ENCODE measurements at places on chromosomes 7 and 10.

GRCh38 chr7:135328053-135328452 is 94.4 kb downstream of the STRA8 start:
- no peak for DNase-seq

DNA sequence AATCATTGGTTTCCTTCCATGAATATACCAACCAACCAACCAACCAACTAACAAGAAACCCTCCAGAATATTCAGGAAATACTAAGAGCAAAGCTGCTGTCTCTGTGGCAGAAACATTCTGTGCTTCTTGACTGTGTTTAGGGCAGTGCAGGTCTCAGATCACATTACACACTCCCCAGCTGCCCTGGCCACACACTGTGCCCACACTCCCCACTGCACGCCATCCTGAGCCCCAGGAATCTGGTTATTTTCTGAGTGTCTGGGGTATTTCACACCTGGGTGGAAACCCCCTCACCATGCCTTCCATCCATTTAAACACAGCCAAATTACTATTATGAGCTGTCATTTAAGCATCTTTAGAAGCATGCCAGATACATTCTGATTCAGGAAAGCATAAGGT is 183.7 kb upstream of the ANK3 start:
- peak; percentile 56 for DNase-seq

GRCh38 chr10:34160595-34160994 is 654.5 kb downstream of the PARD3 start:
- DNase-seq, result no peak

- no peak for DNase-seq
Measured at GRCh38 chr7:40099837-40100236, 34.6 kb downstream of the MPLKIP start.

DNA sequence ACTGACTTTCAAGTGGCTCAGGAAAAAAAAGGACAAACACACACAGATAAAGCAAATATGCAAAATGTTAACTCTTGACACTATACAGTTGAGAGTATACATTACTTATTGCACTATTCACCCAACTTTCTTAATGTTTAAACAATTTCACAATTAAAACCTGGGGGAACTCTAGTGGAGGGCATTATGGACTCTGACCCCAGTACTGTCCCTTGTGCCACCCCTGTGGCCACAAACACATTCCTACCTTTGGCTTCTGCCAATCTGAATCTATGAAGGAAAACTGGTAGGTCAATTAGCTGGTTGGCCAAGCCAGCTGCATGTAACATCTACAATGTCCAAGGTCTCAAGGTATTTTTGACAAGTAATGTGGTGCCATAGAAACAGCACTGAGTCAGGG is 7.5 kb upstream of the FGFR2 start:
- no peak for DNase-seq

DNA sequence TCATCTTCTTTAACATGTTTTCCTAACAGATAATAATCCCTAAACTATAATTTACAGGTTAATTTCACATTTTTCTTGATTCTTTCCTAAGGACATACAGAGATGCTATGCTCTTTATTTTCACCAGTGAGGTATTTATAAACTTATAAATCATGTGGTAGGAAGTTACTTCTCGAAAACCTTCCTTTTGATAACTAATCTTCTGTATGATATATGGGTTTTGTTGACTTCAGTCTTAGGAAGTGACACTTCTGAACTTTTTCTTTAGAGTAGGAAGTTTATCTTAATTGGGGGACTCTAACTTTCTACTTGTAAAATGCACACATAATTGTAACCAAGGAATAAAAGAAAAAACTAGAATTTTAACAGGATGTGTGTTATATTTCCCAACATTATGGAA is 9.8 kb upstream of the PNPLA8 start:
- DNase-seq, result no peak

DNA sequence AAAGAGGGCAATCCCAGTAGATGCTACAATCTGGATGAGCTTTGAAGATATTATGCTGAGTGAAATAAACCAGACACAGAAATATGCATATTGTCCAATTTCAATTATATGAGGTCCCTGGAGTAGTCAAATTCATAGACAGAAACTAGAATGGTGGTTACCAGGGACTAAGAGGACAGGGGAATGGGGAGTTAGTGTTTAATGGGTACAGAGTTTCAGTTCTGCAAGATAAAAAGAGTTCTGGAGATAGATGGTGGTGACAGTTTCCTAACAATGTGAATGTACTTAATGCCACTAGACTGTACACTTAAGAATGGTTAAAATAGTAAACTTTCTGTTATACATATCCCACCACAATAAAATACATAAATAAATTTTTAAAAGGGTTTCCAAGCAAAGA is 236.6 kb downstream of the ELMO1 start:
- DNase-seq, result no peak

DNA sequence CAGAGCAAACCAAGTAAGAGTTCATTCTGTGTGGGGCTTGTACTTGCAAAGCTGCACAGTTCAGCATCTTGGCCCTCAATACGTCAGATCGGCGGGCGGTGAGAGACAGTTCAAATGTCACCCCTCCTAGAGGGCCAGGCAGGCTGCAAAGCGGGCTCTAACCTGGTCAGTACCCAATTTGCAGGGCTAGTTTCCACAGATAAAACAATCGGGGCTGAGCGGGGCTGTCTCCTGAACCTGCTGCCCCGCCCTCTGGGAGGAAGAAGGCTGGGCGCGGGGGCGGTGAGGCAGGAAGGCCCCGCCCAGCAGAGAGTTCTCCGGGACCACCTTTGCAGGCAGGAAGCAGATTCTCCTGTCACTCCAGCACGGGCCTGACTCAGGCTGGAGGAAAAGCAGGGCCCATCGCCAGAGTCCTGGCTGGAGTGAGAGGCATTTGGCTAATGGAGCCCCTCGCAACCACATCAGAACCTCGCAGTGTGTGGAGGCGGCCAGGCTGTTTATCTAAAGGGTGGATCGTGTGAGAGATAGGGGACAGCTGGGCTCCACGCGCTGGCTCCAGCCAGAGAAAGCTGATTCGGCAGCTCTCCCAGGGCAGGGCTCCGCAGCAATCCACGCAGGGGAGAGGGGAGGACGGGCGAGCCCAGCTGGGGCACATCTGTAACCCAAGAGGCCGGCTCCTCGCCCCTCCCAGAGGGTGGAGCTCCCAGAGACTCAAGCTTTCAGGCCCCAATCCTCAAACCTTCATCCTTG is 83.1 kb downstream of the SH3PXD2A start:
- no peak for DNase-seq

- no peak for DNase-seq
Measured at GRCh38 chr10:72948762-72949161, 5.8 kb downstream of the PLA2G12B start.

DNA sequence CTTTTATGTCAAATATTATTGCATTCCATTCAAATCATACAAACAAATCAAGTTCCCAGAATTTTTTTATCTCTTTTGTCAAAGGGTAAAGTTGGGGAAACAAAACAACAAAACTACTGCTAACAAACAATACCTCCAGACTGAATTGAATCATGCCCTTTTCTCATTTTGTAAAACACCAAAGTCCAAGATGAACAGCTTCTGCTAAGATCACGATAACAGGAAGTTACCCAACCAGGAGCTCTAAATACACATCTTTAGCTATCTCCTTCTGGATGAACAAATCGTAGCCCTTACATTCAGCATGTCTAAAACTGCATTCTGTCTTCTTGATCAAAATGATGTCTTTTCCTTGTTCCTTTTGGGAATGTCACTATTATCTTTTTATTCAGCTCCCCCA is 97.4 kb downstream of the CTTNBP2 start:
- DNase-seq, result no peak

- no peak for DNase-seq
Measured at GRCh38 chr10:51377932-51378599, 303.8 kb downstream of the PRKG1 start.

DNA sequence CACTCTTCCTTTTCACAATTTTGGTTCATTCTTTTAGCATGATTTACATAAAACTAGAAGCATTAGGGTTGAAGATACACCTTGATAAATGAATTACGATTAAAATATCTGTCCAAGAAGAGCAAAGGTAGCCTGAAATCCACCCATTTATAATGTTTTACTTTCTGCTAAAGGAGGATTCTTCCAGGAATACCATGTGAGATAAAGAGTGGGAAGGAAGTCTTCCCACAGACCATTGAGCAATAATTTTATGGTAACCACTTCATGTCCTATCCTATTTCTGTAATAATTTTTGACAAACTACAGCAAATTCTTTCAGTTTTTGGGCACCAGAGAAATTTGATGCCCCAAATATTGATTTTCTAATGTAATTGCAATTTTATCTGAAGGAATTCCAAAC is 150.6 kb upstream of the STEAP4 start:
- no peak for DNase-seq

DNA sequence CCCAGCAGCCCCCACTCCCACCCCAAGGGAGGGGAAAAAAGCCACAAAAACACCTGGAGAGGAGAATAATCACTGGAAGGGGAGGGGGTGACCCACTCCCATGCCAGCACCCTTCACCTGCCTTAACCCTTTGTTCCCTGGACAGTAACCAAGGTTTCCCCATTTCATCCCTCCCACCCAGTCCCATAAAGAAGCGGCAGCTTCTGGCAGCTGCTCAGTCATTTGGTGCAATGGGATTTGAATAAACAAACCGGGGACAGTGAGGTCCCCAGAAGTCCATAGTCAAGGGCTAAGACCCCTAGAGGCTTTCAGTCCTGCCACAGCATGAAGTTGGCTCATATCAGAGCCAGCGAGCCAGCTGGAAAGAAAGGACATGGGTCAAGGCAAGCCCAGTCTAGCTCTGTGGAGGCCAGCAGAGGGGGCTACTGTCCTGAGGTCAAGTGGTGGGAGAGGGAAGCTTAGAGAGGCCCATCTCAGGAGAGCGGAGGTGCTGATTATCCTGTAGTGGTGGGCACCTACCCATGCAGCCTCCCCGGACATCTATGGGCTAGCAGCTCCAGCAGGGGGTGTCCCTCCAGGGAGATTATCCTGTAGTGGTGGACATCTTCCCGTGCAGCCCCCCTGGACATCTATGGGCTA is 58.9 kb upstream of the LBX1 start:
- no peak for DNase-seq

DNA sequence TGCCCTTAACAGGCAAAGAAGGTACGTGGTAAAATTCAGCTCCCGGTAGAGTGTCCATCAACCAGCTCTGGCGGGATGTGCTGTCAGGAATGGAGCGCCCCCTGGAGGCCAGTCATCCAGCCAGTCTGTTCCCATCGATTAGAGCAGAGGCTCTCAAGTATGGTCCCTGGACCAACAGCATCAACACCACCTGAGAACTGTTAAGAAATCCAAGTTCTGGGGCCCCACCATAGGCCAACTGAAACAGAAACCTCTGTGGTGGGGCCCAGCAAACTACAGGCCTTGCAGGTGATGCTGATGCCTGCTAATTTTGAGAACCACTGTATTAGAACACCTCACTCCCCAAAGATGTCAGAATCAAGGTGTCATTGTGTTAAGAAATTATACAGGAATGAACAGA is 109.2 kb downstream of the DPY19L1 start:
- peak; percentile 83 for DNase-seq

DNA sequence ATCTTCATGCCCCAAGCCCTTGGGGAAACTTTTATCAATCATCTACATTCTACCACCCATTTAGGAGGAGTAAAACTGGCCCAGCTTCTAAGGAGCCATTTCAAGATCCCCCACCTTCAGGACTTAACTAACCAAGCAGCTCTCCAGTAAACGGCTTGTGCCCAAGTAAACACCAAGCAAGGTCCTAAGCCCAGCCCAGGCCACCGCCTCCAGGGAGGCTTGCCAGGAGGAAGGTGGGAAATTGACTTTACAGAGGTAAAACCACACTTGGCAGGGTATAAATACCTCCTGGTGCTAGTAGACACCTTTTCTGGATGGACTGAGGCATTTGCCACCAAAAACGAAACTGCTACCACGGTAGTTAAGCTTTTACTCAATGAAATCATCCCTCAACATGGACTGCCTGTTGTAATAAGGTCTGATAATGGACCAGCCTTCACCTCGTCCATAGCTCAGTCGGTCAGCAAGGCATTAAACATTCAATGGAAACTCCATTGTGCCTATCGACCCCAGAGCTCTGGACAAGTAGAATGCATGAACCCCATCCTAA is 5.6 kb downstream of the AKR1B15 start:
- no peak for DNase-seq

- DNase-seq, result no peak
Measured at GRCh38 chr7:87140271-87140748, 11.9 kb upstream of the DMTF1 start.

DNA sequence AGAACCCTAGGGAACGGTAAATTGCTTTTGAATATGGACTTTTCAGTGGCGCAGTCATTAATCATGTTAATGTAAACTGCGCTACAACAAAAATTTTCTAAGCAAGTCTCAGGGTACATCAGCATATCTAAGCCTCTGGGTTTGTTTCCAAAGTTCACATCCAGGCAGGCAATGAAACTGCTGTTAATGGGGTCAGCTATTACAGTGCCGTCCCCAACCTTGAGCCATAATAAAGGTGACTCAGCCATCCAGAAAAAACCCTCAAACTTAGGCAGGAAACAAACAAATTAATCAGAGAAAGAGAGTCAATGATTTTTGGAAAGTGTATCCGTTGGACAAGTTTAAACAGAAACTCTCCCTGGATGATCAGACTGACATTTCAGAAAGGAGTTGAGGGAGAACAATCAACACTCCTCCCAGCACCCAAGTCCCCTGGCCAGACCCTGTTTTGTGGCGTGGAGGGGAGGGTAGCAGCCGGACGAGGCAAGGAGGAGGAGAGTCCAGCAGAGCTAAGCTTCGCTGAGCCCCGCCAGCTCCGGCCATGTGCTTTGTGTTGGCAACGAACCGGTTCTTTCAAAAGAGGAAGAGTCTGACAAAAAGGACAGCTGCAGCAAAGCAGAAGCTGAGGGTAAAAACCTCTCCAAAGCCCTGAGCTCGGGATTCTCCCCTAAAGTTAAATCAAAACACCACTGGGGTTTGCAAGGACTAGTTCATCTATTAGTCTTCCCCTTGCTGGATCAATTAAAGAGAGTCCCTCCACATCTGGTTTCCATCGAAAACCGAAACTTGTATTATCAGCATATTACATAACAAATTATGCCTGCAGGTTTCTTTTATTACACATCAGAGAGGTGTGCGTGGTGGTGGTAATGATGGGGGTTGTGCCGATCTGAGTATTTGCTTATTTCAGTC is 3.6 kb downstream of the FAM53B start:
- peak; percentile 87 for DNase-seq

DNA sequence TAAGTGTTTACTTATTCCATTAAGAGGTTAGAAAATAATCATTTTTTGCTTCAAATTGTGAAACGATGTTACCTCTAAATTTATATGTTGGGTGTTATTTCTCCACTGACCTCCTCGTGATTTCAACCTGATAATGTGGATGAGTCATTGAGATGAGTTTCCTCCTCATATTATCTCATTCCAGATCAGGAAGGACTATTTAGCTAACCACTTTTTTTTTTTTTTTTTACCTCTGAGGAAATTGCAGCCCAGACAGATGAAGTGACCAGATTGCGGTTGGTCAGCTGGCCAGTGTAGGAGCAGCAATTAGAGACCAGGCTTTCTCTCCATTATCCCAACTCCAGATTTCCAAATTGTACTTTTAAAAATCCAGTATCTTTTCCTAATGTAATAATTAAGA is 248.7 kb downstream of the FZD1 start:
- no peak for DNase-seq

GRCh38 chr10:28628184-28628893 is 49.0 kb upstream of the BAMBI start:
- peak; percentile 70 for DNase-seq

GRCh38 chr7:130998993-130999602 is 265.1 kb upstream of the KLF14 start:
- DNase-seq, result no peak

- DNase-seq, result no peak
Measured at GRCh38 chr7:129671266-129671665, 59.7 kb downstream of the NRF1 start.
